ENCODE measurements at places on chromosomes 1 and 21.

DNA sequence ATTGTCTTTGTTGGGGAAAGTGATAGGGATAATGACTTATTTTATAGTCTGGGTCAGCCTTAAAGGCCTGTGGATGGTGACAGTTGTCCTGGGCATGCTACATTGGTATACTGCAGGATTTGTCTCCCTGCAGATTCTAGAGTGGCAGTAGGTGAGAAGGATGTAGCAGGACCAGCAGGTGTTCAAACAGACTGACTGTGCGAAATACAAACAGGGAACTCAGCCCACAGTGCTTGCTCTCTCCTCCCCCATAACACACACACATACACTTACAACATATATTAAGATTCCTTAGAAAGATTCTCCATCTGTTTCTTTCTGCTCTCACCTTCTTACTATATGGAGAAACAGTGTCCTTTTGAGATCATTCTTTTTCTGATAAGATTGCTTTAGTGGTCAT, 6.9 kb downstream of the PDE4B start:
- no peak for DNase-seq

DNA sequence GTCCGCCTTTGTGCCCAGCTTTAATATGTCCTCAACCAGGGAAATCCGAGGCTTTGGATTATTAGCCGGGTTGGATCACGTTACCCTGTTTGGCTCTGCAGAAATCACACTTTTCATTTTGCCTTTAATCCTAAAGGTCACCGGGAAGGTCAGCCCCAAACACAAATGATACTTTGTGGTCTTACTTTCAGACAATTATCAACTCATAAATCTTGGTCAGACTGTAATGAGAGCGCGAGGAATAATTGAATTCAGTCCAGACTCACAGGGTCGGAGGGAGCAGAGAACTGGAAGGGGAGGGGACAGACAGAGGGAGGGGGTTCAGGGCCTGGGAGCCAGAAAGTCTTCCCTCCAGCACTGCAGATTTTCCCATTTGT, 91.7 kb upstream of the NFIA start:
- no peak for DNase-seq

DNA sequence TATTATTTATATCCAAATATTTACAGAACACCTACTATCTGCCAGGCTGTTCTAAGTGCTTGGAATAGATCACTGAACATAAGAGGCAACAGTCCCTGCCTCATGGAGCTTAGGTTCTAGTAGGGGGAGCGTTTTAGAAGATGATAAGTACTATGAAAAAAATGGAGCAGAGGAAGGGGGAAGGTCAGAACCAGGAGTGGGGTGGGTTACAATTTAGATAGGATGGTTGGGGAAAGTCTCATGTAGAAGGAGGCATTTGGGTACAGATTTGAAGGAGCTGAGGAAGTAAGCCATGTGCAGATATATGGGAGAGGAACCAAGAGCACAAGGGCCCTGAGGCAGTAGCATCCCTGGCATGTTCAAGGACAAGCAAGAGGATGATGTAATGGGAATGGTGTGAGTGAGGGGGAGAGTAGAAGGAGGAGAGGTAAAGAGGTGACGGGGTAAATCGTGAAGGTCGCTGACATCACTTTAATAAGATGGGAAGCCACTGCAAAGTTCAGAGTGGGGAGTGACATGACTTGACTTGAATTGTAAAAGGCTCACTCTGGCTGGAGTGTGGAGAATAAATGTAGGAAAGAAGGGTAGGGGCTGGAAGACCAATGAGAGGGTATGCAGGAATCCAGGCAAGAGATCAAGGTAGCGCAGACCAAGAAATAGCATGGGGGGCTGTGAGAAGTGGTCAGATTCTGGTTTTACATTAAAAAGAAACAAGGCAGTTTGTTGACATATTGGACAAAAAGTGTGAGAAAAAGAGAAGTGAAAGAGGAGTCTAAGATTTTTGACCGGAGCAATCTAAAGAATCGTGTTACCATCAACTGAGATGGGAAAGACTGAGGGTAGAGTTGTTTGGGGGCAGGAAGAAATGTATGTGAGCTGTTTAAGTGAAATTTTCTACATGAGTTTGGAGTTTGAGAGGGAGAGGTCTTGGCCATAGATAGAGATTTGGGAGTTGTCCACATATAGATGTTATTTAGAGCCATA, 92.6 kb downstream of the LPAR3 start:
- no peak for DNase-seq

GRCh38 chr1:226054519-226055327, 7.8 kb upstream of the H3-3A start:
- DNase-seq, result no peak

DNA sequence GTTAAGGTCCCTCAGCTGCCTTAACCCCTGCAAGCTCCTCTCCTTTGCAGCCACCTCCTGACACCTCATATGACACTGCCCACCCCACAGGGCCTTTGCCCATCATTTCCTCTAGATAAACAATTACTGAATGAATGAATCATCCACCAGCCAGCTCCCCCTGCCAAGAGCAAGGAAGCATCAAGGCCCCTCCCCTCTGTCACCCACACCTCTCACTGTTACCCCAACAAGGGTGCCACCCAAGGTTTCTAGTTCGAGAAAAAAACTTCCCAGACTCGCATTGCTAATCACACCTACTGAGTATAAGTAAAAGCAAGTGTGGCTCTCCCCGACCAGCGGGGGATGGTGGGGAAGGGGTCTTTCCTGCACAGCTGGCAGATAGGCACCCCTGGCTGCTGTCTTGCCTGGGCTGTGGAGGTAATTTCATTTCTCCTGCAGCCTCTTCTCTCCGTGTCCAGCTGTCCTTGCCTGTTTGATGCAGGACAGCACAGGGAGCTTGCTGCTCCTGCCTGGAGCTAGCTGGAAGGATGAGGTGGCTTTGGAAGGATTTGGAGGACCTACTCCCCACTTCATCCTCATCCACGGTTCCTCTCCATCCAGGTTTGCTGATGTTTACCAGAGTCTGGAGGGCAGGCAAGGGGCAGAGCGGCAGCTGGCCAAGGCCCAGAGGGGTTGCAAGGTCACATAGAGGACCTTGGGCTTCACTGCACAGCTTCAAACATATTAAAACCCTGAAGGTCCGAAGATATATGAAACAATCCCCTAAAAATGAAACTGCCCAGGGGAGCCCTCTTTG, 33.1 kb upstream of the LBR start:
- DNase-seq, result no peak

GRCh38 chr1:94039871-94040569, 80.9 kb downstream of the ABCA4 start:
- no peak for DNase-seq

DNA sequence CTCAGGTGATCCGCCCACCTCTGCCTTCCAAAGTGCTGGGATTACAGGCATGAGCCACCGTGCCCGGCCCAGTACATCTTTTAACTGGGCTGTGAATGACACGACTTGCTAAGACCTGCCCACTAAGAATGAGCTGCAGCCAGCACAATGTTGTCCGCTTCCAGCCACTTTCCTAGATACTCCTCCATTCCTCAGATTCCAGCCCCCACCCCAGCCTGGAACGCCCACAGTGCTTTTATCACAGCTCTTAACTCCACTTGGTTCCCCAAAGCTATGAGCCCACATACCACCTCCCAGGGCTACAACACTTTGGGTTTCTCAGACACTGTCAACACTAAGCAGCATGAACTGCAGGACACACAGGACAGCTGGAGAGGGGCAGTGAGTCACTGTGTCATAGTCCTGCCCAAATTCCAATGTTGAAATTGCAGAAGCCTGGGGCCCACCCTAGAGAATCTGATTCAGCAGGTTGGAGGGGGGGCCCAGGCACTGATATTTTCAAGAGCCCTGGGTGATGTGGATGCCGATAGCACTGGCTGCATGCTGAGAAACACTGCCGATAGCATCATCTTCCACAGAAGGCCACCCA, 58.0 kb downstream of the ACBD3 start:
- DNase-seq, result no peak

GRCh38 chr1:207089627-207090355, 1.1 kb downstream of the C4BPB start:
- no peak for DNase-seq

- DNase-seq, result no peak
These were observed 14.7 kb downstream of the CASQ2 start for GRCh38 chr1:115753830-115754229.

DNA sequence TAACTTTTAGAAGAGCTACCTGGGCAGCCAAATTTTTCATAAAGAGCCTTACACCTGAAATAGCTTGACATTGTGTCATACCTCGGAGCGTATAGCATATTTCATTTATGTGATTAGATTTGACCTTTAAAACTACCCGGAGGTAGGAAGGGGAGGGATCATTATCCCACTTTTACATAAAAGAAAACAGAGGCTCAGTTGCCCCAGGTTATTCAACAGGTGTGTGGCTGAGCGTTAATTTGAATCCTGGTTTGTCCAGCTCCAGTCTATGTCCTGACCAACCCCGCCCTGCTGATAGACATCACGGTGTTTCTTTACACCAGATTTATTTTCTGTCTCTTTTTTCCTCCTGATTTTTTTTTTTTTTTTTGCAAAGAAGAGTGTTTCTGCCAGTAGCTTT, 39.7 kb downstream of the PBX1 start:
- DNase-seq, result no peak

DNA sequence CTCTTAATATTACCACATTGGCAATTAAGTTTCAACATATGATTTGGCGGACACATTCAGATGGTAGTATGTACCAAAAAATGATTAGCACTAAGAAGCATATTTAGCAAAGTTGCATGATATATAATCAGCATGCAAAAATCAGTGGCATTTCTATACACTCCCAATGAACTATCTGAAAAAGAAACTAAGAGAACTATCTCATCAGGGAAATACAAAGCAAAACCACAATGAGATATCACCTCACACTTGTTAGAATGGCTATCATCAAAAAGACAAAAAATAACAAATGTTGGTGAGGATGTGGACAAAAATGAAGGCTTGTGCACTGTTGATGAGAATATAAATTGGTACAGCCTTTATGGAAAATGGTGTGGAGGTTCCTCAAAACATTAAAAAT, 31.4 kb upstream of the DENND1B start:
- no peak for DNase-seq

- no peak for DNase-seq
These were observed 3.0 kb downstream of the SPEN start for GRCh38 chr1:15850471-15851001.

DNA sequence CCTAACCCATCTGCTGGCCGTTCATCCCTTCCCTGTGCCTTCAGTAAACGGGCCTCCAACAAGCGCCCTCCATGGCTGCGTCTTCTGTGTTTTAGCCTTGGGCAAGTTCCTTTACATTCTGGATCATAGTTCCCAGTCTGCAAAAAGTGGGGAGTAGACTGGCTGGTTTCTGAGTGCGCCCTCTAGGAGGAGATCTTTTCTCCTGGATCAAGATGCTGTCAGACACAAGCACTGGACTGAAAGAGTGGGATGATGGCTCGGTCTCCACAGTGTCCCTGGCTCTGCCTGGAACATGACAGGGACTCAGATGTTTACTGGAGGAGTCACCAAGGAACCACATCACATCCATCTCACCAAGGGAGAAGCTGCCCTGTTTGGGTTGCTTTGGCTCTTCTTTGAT, 88.8 kb downstream of the PRDM2 start:
- no peak for DNase-seq

- DNase-seq, result no peak
These were observed 94.4 kb upstream of the KRTAP19-8 start for GRCh38 chr21:31132574-31133242.

DNA sequence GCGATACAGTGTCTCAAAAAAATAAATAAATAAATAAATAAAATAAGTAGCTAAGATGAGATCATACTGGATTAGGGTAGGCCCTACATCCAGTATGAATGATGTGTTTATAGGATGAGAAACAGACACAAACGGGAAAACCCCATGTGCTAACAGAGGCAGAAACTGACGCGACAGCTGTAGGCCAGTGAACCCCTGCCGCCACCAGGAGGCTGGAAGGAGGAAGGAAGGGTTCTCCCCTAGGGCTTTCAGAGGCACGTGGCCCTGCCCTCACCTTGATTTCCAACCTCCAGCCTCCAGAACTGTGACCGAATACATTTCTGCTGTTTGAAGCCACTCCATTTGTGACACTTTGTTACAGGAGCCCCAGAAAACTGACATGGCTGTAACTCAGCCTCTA, 38.5 kb downstream of the CHD5 start:
- no peak for DNase-seq

DNA sequence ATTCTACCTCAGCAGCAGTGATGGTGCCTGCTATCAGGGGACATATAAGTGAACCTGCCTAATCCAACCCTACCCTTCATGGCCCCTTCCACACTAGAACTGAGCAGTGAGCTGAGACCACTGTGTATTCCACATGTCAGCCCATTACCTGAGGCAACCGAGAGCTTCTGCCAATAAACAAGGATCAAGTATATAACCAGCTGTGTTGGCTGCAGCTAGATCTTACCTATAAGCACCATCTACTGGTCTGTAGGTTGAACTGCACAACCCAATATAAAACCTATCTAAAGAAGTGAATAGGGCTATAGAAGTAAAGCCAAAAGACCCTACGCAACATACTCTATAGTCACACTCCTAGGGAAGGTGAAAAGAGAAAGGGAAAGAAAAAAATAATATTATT, 376.9 kb downstream of the HHIPL2 start:
- no peak for DNase-seq

DNA sequence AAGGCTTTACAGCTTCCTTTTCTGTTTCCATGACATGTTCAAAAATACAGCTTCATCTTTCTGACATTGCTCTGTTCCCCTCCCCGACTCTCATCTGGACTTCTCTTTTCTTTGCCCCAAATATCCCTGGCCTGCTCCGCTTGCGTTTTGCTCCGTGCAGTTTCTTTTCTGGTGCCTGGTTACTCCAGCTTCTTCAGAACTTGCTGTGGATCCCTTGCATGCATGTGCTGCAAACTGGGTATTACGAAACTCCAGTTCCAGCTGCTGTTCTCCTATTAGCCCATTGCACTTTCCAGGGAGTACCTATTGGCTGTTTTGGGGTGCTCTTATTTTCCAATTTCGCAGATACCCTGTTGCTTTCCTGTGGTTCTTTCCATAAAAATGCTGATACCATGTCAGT, 9.9 kb upstream of the NDC1 start:
- no peak for DNase-seq

DNA sequence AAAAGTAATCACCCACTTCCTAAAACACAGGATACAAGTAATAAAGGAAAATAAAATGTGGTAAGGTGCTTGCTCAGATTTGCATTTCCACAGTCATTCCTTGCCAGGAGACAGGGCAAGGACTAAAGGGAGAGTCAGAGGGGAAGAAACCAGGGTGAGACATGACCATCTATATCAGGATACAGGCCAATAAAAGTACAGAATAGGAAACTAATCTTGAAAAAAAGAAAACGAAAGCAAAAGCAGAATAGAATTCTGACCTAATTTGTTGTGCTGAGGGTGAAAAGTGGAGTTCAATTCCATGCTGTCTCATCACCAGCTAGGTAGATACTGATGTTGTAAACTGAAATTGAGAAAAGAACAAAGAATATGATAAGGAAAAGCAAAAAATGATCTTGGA, 27.3 kb downstream of the JMJD4 start:
- no peak for DNase-seq

DNA sequence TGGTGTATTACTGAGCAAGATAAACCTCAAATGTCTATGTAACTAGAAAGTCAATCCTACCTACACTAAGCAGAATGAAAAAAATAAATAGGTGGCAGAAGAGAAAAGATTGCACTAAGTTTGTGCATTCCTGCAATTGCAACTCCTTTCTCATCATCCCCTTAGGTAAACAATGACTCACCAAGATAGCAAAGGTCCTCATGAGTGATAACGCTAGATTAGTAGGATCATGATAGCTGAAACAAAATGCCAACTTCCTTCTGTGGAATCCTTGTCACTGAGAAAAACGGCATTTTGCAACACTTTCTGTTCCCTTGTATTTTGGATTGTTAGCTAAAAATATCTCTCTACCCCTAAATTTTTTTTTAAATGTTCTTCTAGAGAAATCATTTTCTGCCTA, 20.0 kb upstream of the FCER1A start:
- DNase-seq, result no peak

GRCh38 chr1:237235091-237235490, 193.1 kb downstream of the RYR2 start:
- DNase-seq, result no peak
